Fibroblast of gingiva (primary cell): ENCODE measurements at places on chromosomes 6 and 20.
A peak's percentile ranks its signal among the peaks of the same experiment; 100 is the strongest.

- DNase-seq = no peak
Measured at GRCh38 chr6:16256781-16257180, 18.4 kb downstream of the GMPR start.

DNA sequence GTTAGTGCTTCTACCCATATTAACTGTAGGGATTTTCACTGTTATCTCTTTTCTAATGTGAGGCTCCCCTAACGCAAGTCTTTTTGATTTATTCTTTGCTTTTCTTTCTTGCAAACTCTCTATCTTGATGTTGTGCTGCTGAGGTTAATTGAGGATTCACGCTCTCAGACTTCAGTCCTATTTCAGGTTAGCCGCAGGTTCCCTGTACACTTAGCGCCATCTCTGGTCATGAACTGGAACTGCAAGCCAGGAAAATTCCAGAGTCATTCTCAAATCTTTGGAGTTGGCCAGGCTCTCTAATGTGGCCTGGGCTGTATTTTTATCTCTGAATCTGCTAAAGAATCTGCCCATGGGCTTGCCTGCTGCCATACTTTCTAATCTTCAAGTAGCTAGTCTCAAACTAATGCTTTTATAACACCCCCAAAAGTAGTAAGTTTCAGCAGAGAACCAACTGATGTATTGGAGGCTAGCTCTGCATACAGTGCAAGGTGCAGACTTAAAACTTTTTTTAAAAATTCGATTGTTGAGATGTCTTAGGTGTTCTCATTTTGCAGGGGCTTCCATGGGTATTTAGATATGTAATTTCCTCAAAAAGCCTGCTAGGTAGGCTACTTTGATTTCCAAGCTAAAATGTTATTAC, 91.1 kb upstream of the OPRM1 start:
- no peak for DNase-seq

DNA sequence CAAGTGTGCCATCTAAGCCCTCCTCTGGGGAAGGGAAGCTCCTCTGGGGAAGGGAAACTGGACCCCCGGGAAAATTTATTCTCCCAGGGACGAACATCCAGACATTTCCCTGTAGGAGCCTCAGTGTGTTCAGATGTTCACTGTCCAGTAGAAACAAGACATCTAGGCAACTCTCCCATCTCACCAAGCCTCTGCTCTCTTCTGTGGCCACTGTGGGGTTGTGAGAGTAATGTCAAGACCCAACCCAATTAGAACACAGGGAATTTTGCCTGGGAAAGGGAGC, 3.6 kb upstream of the PTGIS start:
- no peak for DNase-seq

GRCh38 chr6:165321555-165322145, 12.2 kb upstream of the C6orf118 start:
- no peak for DNase-seq

DNA sequence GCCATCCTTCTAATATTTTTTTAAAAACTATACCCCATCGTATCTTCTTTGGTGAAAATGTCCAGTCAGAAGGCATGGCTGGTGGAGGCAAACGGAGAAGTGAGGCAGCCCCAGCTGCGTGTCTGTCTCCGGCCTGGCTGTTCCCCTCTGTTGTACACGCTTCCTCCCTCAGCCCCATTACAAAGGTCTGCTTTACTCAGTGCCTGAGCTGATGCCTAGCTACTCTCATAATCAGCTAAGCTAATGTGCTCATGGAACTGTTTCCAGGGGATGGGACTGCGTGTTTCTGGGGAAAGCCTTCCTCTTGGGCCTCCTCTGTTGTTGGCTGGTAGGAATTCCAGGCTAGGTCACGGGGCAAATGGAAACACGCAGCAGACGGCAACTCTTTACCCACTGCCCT, 67.3 kb downstream of the PPP1R3G start:
- DNase-seq = no peak

- no peak for DNase-seq
Measured at GRCh38 chr20:46756419-46756818, 47.0 kb downstream of the SLC2A10 start.

GRCh38 chr6:89667872-89668556, 29.5 kb upstream of the LYRM2 start:
- DNase-seq = no peak

GRCh38 chr6:166763606-166764472, 136.8 kb upstream of the RPS6KA2 start:
- no peak for DNase-seq

DNA sequence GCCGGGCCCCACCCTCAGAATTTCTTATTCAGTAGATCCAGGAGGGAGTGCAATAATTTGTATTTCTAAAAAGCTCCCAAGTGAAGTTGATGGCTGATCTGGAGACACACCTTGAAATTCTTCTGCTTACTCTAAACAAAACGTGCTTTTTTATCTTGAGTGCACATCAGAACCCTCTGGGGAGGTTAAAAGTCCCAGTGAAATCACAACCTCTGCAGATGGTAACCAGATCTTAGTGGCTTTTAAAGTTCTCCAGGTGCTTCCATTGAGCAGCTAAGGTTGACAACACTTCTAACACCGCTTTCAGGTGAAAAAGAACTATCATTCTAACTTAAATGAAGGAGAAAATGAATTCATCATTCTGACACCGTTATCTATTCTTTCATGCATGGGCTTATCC, 45.6 kb upstream of the ESR1 start:
- no peak for DNase-seq

- no peak for DNase-seq
Measured at GRCh38 chr20:20823476-20823881, 111.0 kb upstream of the RALGAPA2 start.

GRCh38 chr20:20276811-20277530, 90.9 kb upstream of the INSM1 start:
- no peak for DNase-seq

GRCh38 chr20:46951840-46952497, 57.3 kb downstream of the EYA2 start:
- DNase-seq = no peak

DNA sequence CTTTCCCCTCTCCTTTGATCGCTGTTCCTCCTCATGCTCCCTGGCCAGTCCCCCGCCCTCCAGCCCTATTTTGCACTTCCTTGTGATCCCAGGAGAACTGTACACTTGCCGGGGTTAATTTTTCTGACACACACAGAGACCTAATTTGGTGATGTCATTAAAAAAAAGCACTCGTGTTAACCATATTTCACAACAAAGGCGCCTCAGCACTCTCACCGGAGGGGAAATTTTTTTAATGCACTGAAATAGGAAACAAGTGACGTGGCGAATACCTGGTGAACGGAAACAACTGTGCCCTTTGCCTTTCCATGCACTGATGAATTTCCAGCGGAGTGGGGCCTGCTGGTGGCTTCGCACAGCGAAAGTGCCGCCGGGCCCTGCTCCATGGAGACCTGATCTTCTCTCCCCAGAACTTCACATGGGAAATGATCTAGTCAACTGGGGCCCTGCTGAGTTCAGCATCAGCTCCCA, 53.9 kb upstream of the TAGAP start:
- no peak for DNase-seq

DNA sequence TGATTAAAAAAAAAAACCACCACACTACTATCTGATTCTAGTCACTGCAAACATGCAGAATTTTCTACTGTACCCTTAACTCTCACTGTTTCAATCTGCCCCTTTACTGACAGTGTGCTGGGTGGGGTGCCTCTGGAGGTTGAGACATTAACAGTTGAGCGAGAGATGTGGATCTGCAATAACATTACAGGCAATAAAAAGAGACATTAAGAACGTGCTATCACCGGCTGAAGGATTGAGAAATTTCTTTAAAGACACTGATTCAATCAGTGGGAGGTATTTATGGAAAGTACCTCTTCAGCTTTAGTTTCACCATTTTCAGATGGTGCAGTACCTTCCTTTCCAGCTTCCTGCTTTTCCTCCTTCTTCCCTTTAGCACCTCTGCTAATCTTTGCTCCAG, 32.5 kb downstream of the HMGN3 start:
- DNase-seq = no peak

GRCh38 chr6:116556814-116557415, 3.4 kb downstream of the CALHM4 start:
- peak; percentile 32 for DNase-seq

- no peak for DNase-seq
Measured at GRCh38 chr20:46145713-46146112, 27.6 kb downstream of the CD40 start.

GRCh38 chr20:52405417-52405816, 213.8 kb upstream of the ZFP64 start:
- DNase-seq = no peak

GRCh38 chr20:23037017-23037481, 1.9 kb downstream of the SSTR4 start:
- DNase-seq = no peak
